ENCODE measurements at places on chromosomes 7 and 10.
A peak's percentile ranks its signal among the peaks of the same experiment; 100 is the strongest.

GRCh38 chr7:55121249-55121648, 102.4 kb downstream of the EGFR start:
- DNase-seq = no peak

- DNase-seq = no peak
Observed at GRCh38 chr10:10259013-10259412, 758.7 kb upstream of the CELF2 start.

GRCh38 chr7:137937202-137937560, 64.7 kb downstream of the CREB3L2 start:
- DNase-seq = no peak

DNA sequence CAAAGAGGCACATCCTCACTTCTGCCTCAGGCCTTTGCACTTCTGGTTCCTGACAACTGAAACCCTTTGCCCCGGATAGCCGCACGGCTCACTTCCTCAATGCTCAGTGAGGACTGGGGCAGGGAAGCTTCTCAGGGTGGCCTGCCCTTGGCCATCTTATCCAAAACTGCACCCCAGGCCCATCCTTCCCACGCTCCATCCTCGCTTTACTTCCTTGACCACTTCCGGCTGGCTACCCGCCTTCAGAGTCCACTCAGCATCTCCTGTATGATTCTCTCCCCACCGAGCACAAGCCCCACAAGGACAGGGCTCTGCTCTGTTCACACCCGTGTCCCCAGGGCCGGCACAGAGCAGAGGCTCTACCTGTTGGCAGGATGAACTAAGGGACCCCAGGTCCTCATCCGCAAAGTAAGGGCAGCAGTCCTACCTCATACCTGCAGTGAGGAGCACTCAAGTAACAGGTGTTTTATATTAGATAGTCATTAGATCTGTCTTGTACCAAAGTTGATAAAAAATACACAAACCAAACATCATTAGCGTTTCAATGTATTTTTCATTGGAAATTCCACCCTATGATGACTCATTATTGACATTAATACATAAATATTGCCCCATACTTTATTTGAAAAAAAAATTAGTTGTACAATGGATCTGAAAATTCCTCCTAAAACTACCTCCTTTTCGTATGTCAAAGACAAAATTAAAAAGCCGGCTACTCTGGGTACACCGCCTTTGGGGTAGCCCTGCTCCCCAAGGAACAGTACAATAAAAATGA, 35.0 kb downstream of the GNA12 start:
- DNase-seq = no peak

- DNase-seq = no peak
Observed at GRCh38 chr7:150787321-150788281, 12.6 kb downstream of the TMEM176B start.

DNA sequence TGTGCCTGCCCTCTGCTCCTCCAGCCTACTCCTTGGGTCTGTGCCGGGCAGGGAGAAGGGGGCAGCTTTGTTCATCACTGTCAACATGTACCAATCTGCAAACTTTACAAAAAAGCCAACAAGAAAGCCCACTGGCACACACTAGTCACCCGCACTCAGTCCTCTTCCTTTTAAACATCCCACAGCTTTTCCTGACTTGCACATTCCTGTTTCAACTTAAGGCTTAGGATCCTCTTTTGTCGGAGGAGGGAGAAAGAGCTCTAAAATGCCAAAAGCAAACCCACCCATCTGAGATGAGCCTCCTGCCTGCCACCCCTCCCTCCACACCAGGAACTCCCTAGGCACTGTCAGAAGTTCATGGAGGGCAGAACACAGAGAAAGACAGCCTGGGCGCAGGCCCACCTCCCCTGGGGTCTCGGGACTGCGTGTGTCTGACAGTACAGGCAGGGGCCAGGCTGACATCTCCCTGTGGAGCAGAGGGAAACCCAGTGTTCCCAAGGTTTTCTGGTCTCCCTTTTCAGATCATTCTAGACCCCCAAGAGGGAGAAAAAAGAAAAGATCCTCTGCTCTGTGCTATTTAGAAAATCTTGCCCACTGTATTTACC, 5.4 kb downstream of the PDIA4 start:
- no peak for DNase-seq

DNA sequence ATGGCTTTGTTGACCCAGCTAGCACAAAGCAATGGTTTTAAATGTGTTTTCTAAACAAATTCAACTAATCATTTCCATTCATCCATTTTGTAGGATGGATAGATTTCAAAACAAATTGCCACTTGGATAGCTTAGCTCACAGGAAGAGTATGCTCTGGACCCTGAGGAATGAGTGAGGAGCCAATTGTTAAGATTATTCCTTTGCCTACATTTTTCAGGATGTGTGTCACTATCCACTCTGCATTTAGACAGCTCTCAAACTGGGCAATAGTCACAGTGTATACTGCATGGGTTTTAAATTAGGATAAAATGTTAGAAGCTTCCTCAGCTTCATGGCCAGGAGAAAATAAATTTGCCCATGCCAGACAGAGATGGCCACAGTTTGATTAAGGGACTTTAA, 605.6 kb upstream of the TEX47 start:
- no peak for DNase-seq

DNA sequence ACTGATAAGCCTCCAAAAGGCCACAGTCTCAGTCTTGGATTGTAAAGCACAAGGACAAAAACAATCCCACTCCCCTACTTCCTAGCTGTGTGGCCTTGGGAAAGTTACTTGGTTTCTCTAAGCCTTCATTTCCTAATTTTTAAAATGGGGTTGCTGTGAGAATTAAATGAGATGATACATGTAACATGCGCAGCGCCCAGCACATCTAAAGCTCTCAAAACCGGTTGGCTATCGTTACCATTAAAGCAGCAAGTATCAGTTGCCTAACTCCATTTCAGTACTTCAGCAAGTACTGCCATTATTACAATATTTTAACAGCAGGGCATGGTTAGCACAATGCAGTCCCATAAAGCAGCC, 1.9 kb downstream of the NRCAM start:
- no peak for DNase-seq

- no peak for DNase-seq
Observed at GRCh38 chr10:4807761-4808507, 18.1 kb upstream of the AKR1E2 start.

DNA sequence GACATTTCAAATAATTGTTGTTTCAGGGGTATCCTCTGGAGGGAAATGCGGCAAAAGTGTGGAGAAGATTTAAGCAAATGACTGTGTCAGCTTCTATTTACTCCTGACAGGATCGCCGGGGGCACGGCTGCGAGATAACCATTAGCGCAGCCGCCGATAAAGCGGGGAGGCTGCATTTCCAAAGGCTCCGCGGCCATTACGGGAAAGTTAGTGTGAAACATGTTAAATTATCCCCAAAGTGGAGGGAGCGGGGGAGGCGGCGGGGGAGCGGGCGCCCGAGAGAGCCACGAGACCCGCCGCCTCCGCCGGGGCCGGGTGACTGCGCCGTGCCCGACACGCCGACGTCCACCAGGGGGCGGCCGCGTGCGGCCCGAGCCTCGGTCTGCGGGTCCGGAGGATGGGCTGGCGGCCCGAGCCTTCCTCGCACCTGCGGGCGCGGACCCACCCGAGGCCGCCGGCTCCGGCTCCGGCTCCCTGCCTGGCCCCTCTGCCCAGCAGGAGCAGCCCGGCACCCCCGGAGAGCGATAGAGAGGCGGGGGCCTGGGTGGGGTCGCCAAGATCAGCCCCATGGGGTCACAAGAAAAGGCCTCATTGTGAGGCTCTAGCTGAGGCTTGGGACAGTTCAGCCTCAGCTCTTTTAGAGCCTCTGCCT, 74.4 kb upstream of the PAX2 start:
- DNase-seq = peak; percentile 29

DNA sequence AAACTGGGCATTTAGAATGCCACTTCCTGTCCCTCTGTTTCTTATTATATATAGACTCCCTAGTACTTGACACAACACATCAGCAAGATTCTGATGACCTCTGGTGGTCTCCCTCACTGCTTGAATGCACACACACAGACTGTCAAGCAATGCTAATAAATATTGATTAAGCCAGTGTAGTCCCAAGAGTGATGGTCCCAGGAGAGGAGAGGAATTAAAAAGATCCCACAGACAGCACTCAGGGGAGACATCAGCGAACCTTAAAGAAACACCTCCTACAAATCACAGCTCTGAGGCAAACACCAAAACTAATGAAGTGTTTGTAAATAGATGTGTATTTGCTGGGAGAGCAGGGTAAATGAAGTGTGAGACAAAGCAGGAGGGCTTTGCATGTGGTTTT, 1291.2 kb downstream of the XPNPEP1 start:
- no peak for DNase-seq

DNA sequence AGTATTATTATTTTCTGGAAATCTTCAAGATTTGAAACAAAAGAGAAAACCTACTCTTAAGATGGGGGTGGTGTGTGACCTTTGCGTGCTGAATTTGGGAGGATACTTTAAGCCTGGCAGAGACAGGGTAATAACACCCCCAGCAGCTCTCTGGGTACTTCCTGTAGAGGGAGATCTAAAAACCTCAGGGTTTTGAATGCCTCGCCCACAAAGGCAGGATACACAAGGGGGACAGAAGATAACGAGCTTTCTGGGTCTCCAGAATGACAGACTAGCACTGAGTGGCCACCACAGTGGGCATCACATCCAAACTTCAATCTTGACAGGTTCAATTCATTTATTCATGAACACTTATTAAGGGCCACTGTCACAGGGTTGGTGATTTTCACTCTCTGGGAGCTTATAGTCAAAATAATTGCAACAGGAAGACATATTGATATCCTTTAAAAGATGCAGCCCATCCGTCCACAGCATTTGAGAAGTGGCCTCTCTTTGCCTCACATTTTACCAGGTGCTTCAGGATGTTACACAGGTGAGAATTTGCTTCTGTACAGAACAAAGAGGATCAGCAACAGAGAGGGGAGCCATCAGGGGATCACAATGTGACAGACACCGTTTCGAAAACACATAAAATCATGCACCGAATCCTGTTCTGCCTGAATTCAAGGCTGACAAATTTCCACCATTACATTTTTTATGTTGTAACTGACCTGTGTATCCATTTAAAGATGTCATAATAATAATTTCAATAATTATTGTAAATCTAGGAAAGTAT, 14.3 kb downstream of the CPA1 start:
- DNase-seq = peak; percentile 44

GRCh38 chr10:12334186-12334530, 15.2 kb upstream of the CAMK1D start:
- no peak for DNase-seq

- no peak for DNase-seq
Observed at GRCh38 chr7:155277385-155277994, 20.2 kb upstream of the INSIG1 start.

GRCh38 chr7:132125872-132126595, 450.2 kb downstream of the PLXNA4 start:
- DNase-seq = no peak

DNA sequence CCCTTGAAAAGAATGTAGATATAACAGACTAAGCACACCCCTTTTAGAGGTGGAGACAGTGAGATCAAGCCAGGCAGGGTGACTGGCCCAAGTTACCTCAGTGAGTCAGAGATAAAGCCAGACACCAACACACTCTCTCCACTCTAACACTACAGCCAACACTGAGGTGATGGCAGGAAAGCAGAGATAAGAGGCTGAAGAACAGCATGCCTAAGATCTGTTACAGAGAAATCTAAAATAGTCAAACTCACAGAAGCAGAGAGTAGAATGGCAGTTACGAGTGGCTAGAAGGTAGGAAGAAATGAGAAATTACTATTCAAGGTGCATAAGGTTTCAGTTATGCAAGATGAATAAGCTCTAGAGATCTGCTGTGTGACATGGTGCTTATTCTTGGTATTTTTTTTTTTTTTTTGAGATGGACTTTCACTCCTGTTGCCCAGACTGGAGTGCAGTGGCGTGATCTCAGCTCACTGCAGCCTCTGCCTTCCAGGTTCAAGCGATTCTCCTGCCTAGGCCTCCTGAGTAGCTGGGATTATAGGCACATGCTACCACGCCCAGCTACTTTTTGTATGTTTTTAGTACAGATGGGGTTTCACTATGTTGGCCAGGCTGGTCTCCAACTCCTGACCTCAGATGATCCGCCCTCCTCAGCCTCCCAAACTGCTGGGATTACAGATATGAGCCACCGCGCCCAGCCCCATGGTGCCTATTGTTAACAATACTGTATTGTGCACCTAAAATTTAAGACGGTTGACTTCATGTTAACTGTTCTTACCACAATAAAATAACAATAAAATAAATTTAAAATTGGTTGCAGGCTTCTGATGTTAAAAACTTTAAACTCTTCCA, 28.7 kb downstream of the ICA1 start:
- no peak for DNase-seq

DNA sequence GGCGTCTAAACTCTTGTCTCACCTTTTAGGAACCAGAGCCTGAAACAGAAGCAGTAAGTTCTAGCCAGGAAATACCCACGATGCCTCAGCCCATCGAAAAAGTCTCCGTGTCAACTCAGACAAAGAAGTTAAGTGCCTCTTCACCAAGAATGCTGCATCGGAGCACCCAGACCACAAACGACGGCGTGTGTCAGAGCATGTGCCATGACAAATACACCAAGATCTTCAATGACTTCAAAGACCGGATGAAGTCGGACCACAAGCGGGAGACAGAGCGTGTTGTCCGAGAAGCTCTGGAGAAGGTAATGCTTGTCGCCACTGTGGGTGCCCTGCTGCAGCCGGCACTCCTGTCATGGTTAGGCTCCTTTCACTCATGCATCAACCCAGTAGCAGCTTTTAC, 113.1 kb downstream of the ZMYND11 start:
- no peak for DNase-seq

GRCh38 chr7:68457481-68457880, 1140.8 kb upstream of the AUTS2 start:
- no peak for DNase-seq

DNA sequence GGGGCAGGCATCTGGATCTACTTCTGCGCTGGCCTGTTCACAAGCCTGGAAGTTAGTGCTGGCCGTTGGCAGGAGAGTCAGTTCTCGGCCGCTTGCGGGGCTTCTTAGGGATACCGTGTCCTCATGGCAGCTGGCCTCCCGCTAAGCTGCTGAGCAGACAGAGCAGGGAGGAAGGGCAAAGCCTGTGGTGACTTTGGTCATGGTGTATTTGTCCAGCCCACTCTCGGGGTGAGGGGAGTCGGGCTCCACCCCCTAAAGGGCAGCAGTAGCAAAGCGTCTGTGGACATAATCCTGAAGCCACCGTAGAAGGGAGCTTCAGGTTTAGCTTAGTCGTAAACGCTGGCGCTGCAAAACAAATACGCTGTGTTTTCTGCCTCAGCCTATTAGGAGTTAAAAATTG, 12.2 kb downstream of the UBE3C start:
- no peak for DNase-seq

DNA sequence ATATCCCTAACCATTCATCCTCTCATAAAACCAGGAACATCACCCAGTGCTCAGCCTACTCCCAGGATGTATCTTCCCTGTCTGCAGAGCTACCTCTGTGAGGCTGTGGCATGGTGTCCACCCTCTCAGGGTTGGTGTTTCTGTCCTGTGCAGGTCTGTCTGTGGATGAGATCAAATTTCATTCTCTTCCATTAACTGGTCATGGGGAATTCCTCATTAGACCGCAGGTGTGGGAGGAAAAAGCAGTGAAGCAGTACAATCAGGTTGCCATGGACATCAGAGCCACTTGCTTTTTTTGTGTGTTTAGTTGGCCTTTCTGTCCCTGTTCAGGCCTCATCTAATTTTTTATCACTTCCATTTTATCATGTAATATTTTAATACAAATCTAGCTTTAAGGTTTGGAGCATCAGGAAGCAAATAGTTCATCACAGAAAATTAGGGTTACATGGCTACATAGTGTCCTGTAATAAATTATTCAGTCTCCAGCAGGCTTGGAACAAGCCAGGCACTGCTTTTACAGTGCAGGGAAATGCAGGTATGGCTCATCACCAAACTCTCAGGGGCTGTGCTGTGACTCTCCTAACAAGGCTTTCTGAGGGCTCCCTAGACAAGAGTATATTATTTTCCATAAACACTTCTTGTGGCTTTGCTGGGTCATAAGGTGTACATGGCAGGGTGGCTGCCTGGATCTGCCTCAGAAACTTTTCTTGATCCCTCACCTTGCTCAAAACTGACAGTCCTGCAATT, 594.9 kb upstream of the IGFBP3 start:
- no peak for DNase-seq

Data from CD8-positive, alpha-beta memory T cell (primary cell).